ENCODE measurements at places on chromosomes 12 and 14.

DNA sequence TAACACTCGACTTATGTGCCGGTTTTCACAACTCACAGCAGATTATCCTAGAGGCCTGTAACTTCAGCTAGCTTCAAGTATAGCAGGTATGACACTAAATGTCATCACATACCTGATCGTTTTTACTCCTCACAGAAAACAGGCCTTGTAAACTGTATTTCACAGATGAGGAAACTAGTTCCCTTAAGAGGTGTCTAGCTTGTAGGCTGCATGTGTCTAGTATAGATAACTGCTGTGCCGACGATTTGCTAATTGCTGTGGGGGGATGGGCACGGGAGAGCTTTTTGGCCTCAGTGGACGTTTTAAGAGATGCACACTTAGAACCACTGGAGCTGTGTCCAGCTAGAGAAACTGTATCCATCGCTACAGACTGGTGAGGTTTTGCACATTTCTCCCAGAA lies 78.8 kb downstream of the PAPOLA start:
- no peak for DNase-seq

DNA sequence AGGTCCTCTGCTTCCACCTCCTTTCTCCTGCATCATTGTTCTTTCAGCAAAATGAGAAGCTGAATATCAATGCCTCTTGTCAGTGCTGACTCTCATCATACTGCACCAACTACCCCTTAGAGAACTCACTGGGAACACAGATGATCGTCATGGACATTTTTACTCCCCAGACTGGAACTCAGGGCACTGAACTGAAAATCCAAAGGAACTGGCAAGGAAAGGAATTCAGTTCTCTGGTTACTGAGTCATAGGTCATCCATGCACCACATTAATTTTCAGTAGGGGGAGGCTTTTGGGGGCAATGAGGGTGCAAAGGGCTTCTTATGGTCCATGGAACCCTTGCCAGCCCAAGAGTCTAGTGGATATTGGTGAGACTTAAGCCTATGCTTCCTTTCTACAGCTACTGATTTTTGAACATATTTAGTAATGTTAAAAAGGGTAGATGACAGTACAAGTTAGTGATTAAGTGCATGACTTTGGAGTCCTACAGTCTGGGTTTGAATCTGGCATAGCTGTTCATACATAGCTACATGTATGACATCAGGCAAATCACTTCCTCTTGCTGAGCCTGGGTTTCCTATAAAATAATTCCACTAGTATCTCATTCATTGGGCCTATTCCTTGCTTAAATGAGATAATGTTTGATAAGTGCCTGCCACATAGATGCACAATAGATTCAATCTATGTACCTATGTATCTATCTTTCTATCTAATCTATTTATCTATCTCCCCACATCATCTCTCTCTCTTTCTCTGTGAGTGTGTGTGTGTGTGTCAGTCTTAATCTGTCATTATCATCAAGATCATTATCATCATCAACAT lies 29.2 kb downstream of the BBS10 start:
- no peak for DNase-seq

DNA sequence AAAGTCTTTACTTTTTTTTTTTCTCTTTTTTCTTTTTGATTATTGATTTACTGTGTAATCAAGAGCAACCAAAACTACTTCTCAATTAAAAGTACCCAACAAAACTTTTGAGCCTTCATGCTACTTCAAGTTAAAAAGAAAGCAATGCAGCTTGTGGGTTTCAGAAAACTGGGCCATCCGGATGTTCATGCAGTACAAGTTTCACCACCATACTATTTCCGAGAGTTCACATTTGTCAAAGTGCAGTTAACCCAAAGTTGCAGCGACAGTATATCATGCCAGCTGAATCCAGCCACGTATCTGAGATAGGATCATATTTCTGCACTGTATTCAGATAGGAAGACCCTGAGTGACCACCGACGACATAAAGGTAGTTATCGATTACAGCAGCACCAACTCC lies 33.0 kb downstream of the KLHL28 start:
- DNase-seq, result no peak

DNA sequence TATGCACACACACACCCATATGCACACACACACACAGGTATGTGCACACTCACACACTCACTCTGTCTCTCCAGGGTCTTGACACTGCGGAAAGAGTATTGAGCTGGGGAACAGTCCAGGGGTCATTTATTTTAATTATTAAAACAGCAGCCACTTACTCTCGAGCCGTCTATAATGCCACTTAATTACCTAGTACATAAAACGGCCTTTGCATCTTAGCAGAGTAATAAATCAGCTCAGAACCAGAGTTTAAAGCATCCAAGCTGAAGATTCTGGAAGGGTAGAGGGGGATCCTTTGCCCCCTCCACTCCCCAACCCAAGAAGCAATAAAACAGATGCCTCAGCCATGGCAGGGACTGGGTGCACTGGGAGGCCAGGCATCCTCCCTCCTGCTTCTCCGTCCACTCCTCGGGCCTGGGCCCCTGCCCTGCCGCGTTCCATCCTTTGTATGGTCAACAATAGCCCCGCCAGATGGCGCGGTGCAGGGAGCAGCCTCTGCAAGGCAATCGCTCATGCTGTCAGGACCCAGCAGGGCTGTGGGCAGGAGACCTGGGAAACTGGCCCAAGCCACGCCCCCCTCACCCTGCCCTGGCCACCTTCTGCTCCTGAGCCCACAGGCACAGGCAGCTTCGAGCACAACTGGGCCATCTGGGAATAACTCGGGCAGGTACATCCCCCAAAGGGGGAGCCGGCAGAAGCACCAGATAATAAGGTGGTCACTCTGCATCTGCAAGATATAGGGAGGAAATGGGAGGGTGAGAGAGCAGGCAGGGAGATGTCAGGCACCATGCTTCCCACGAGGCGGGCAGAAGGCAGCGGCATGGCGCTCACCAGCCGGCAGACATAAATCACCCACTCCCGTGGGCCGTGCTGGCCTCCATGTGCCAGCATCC lies 40.9 kb downstream of the CCDC85C start:
- DNase-seq, result peak; percentile 72

- DNase-seq, result no peak
Observed at GRCh38 chr12:92336641-92337040, 191.0 kb upstream of the BTG1 start.
